ENCODE measurements at places on chromosomes 1 and 21. TPM values are rescaled to one million over a fixed set of nuclear protein-coding genes. Genes with fewer than 3 reads are reported as not detected.
A peak's percentile ranks its signal among the peaks of the same experiment; 100 is the strongest.

GRCh38 chr1:36516372-36517010 is 33.8 kb upstream of the CSF3R start:
- no peak overlapping the region for H3K4me3 ChIP-seq
- no peaks in the 10 kb centered on the region for H3K27me3 ChIP-seq
- no peaks in the 10 kb centered on the region for H3K4me1 ChIP-seq
- no peaks in the 10 kb centered on the region for H3K36me3 ChIP-seq

DNA sequence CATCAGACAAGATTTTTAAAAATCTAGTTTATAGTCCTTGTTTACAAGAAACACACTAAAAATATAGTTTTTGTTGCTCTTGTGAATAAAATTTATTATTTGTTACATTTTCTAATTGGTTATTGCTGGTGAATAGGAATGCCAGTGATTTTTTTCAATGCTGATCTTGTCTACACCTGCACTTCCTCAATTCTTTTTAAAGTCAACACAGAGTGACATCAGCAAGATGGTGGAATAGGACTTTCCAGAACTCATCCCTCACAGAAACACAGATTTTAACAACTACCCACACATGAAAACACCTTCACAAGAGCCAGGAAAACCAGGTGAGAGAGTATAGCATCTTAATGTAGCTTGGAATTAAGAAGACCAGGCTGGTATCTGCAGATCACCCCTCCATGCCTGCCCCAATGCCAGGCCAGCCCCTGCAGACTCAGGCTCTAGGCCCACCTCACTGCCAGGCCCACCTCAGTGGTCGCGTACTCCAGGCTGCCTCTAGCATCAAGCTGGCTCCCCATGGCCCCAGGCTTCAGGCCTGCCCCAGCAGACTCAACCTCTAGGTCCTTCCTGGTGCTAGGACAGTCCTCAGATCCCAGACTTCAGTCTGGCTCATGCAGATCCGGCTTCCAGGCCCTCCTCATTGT is 117.6 kb downstream of the WDR3 start:
- DNase-seq: no peak
- H3K4me1 ChIP-seq: no peaks in the 10 kb centered on the region
- no peaks in the 10 kb centered on the region for H3K27me3 ChIP-seq
- no peak overlapping the region for H3K27ac ChIP-seq
- no peak overlapping the region for H3K4me3 ChIP-seq

GRCh38 chr1:90955769-90956168 is 66.1 kb downstream of the ZNF644 start:
- H3K4me3 ChIP-seq: no peak overlapping the region
- no peaks in the 10 kb centered on the region for H3K36me3 ChIP-seq
- H3K4me1 ChIP-seq: no peaks in the 10 kb centered on the region
- no peak overlapping the region for H3K27ac ChIP-seq
- no peak for DNase-seq
- no peaks in the 10 kb centered on the region for H3K27me3 ChIP-seq

- no peaks in the 10 kb centered on the region for H3K27me3 ChIP-seq
- no peaks in the 10 kb centered on the region for H3K4me1 ChIP-seq
- no peak overlapping the region for H3K4me3 ChIP-seq
- no peaks in the 10 kb centered on the region for H3K36me3 ChIP-seq
- DNase-seq: no peak
- H3K27ac ChIP-seq: no peak overlapping the region
Observed at GRCh38 chr21:26900980-26901379, 55.8 kb upstream of the ADAMTS1 start.

- no peak overlapping the region for H3K4me3 ChIP-seq
- H3K27ac ChIP-seq: peak overlapping the region; percentile 36
- no peaks in the 10 kb centered on the region for H3K27me3 ChIP-seq
Observed at GRCh38 chr21:42389449-42389835, 6.4 kb downstream of the TMPRSS3 start.

DNA sequence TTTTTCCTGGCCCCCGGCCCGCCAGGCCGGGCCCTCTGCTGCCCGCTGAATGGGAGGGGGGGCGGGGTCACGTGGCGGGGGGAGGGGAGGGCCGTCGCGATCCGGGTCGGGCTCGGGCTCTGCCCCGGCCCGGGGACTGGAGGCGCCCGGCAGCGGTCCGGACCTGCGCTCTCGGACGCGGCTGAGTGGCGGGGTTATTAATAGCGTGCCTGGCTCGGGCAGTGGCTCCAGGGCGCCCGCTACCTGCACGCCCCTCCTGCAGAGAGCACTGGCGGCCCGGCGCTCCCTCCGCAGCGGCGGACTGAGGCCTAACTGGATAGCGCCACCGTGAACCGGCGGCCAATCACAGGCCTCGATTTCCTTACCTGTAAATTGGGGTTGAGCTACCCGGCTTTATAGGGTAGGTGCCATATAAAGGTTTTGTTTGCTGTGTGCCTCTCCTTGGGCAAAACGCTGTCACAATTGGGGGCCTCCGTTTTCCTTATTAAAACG is 28.1 kb downstream of the AHDC1 start:
- peak overlapping the region; percentile 50 for H3K4me3 ChIP-seq
- no peaks in the 10 kb centered on the region for H3K27me3 ChIP-seq
- peaks cover 63% of the 10 kb centered on the region for H3K4me1 ChIP-seq
- no peaks in the 10 kb centered on the region for H3K36me3 ChIP-seq
- peak overlapping the region; percentile 87 for H3K27ac ChIP-seq

- no peaks in the 10 kb centered on the region for H3K36me3 ChIP-seq
- peaks cover 6% of the 10 kb centered on the region for H3K4me1 ChIP-seq
- no peak for DNase-seq
- H3K27ac ChIP-seq: no peak overlapping the region
- no peak overlapping the region for H3K4me3 ChIP-seq
Observed at GRCh38 chr1:10975567-10976326, 36.7 kb upstream of the TARDBP start.

CATSPERE gene
- total RNA-seq: 1.1 TPM

KIAA1614 gene
- 5.5 TPM for total RNA-seq

CTXND2 gene
- total RNA-seq: not detected

All from upper lobe of right lung (tissue), 1 donor.